Suprapubic skin (tissue), 4 donors: ENCODE measurements at places on chromosomes 6 and 20. TPM values are rescaled to one million over a fixed set of nuclear protein-coding genes. Genes with fewer than 3 reads are reported as not detected.

CST1 gene
- not detected for total RNA-seq

ANKRD66 gene
- total RNA-seq: not detected

APOBEC2 gene
- total RNA-seq: not detected

PLN gene
- 11.2 TPM for total RNA-seq

GRCh38 chr20:64011366-64011779 is 24.6 kb upstream of the C20orf204 start:
- H3K36me3 ChIP-seq: peaks cover 77% of the 10 kb centered on the region
- H3K4me1 ChIP-seq: peaks cover 9% of the 10 kb centered on the region
- no peak for DNase-seq
- no peak overlapping the region for H3K27ac ChIP-seq

- H3K4me3 ChIP-seq: no peak overlapping the region
- H3K27ac ChIP-seq: no peak overlapping the region
- peaks cover 10% of the 10 kb centered on the region for H3K4me1 ChIP-seq
- peaks cover 3% of the 10 kb centered on the region for H3K36me3 ChIP-seq
Observed at GRCh38 chr6:157098999-157099398, 224.3 kb downstream of the TMEM242 start.

DNA sequence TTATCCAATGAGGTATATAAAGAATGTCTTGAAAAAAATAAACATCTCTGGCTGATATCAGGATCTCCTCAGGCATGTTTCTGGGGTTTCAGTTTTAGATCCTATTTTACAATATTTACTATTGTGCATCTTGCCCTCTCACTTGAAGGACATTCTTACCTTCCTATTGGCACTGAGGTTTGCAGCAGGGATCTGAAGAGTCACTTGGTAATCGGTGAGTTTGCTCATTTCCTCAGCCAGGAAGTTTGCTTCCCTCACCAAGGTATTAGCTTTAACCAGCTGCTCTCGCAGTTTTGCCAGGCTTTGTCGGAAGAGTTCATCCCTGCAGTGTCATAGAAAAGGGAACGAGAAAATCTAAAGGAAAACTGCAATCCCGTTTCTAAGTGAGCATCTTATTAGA is 101.9 kb upstream of the NUP153 start:
- H3K27ac ChIP-seq: no peak overlapping the region
- H3K4me1 ChIP-seq: no peaks in the 10 kb centered on the region
- H3K27me3 ChIP-seq: no peaks in the 10 kb centered on the region
- no peak for DNase-seq
- H3K4me3 ChIP-seq: no peak overlapping the region

DNA sequence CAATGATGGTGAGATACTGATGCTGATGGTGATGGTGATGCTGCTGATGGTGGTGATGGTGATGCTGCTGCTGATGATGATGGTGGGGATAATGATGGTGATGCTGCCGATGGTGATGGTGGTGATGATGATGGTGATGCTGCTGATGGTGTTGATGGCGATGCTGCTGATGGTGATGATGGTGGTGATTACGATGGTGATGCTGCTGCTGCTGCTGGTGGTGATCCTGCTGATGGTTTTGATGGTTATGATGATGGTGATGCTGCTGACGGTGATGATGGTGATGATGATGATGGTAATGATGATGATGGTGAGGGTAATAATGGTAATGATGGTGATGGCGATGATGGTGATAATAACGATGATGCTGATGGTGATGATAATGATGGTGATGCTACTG is 50.0 kb downstream of the ARHGAP40 start:
- peaks cover under 1% of the 10 kb centered on the region for H3K4me1 ChIP-seq
- H3K27ac ChIP-seq: no peak overlapping the region
- no peaks in the 10 kb centered on the region for H3K36me3 ChIP-seq
- DNase-seq: no peak

- no peaks in the 10 kb centered on the region for H3K4me1 ChIP-seq
- H3K4me3 ChIP-seq: no peak overlapping the region
- no peak for DNase-seq
- H3K36me3 ChIP-seq: no peaks in the 10 kb centered on the region
- H3K27me3 ChIP-seq: no peaks in the 10 kb centered on the region
- no peak overlapping the region for H3K27ac ChIP-seq
Observed at GRCh38 chr6:2938632-2939083, 32.7 kb downstream of the SERPINB6 start.

GRCh38 chr6:105499931-105500330 is 97.0 kb upstream of the PREP start:
- H3K4me3 ChIP-seq: no peak overlapping the region
- no peak overlapping the region for H3K27ac ChIP-seq
- DNase-seq: no peak
- H3K27me3 ChIP-seq: no peaks in the 10 kb centered on the region
